ENCODE measurements at places on chromosomes 7 and 10.

- no peak for DNase-seq
Observed at GRCh38 chr10:121104476-121105111, 253.4 kb downstream of the WDR11 start.

- no peak for DNase-seq
Observed at GRCh38 chr7:128104108-128104742, 73.0 kb upstream of the LRRC4 start.

DNA sequence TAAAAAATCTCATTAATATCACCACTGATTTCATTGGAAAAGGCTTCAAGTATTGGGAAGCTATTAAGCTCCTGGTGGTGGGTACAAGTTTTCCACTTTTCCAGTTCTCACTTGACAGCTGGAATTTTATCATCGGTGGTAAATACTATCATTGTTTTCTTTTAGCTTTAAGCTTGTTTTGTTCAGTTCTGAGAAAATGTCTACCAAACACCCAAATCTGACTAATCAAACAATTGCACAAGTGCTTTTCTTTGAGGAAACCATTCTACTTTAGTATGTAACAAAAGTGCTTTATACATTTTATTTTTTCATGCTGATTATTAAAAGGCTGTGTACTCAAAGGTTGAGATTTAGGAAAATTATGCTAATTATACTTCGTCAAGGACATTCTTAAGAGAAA is 7.9 kb downstream of the PRPF18 start:
- no peak for DNase-seq

DNA sequence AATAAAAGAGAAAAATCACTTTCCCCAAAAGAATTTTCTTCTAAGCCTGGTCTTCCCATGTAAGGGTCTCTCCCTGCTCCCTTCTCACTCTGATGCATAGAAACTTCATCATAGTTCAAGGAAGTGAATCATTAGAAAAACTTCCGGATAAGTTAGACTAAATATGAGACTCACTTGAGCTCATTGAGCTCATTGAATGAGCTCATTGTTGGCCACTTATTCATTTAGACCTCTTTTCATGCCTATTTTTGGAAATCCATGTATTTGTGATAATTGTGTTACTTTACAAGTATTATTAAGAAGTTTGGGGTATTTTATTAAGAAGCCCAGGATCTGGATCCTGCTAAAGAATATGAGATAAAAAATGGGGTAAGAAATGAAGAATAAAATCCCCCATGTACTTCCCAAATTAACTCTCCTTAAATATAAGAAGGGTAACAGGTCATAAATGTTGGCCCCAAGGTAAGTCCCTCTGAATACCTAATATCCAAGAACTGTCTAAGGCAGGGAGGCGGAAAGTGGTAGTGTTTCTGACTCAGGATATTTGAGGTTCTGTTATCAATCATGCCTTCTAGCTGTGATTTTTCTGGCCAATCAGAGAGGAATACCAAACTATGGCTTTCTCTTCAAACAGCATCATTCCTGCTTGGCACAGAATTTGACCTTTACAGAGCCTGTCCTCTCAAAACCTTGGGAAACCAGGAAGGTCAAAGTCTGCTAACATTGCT is 236.5 kb upstream of the PTN start:
- DNase-seq, result no peak

DNA sequence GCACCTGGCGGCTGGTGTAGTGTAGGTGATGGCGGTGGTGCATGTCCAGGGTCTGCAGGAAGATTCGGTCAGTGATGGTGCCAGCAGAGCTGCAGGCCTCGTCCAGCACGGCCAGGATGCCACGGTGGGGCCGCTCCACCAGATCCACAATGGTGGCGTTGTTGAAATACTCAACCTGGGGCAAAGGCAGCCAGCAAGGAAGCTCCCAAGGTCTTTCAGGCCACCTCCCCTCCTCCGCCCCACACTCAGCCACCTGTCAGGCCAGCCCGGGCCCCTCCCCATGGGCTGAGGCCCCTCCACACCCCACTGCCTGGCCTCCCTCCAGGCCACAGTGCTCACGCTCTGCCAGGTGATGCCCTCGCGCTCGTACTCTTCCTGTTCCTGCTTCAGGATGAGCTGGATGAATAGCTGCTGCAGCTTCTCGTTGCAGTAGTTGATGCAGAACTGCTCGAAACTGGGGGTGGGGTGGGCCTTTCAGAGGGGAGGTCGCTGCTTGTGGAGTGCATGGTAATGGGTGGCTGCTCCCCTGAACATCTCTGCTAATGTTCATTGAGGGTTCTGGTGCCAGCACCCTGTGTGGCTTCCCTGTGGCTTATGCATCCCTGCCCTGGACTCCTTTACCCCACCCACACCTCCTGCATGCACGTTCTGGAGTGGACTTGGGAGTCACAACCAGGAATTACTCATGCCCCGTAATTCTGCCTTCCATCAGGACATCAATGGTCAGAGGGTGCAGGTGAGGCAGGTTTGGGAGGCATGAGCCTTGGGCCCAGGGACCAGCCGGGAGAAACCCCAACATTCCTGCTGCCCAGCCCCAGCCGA is 8.9 kb downstream of the MYO1G start:
- no peak for DNase-seq

- DNase-seq, result no peak
Observed at GRCh38 chr10:31132681-31133244, 101.1 kb upstream of the ZNF438 start.

DNA sequence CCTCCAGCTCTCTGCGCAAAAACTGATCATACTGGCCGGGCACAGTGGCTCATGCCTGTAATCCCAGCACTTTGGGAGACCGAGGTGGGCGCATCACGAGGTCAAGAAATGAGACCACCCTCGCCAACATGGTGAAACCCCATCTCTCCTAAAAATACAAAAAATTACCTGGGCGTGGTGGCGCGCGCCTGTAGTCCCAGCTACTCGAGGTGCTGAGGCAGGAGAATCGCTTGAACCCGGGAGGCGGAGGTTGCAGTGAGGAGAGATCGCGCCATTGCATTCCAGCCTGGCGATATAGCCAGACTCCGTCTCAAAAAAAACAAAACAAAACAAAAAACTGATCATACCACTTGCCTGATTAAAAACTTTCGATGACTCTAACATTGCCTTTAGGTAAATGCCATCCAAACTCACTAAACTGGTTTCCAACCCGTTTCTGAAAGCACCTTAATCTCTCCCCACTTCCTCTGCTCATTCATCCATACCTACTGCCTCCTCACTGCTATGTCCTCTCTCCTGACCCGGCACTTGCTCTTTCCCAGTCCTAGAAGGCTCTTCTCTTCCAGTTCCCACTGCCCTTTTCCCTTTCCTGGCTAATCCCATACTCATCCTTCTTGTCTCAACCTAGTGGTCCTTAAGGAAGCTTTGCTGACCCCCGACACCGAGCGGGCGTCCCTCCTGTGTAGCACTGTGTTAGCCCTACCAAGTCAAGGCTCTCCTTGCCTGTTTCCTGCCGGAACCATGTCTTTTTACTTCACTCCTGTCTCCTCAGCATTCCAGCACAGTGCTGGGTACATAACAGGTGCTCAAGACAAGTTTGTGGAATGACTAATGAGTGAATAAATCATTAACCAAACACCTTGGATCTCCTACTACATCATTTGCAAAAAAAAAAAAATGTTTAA is 686 bp upstream of the MIOS start:
- DNase-seq, result no peak

GRCh38 chr7:101953248-101953819 is 135.9 kb downstream of the CUX1 start:
- DNase-seq, result no peak

DNA sequence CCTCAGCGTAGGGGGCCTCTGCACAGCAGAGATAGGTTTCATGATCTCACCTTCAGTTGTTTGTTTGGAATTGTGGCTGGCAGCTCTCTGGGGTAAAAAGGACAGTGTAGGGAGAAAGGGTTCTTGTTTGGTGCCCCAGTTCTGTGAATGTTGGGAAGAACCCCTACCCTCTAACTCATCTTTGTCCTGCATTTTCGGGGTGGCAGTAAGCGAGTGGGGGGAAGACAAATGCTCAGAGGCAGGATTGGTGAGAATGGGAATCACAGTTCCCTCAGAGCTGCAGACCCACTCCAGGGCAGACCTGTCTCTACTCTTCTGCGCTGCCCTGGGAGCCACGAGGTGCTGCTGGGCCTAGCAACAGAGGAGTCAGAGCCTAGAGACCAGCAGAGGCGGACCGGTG is 1.8 kb upstream of the LBX1 start:
- no peak for DNase-seq
